Myometrial cell (primary cell): ENCODE measurements at places on chromosomes 3 and 15. TPM values are rescaled to one million over a fixed set of nuclear protein-coding genes. Genes with fewer than 3 reads are reported as not detected.

ECT2 gene
- 51.9 and 55.9 TPM in 2 replicates for total RNA-seq

STRIT1 gene
- not detected in 2 replicates for total RNA-seq

ROPN1 gene
- 0.18 TPM in 1 of 2 replicates, not detected in the other for total RNA-seq

SI gene
- total RNA-seq, result not detected in 2 replicates

CLDN18 gene
- not detected in 2 replicates for total RNA-seq

SNTN gene
- not detected in 2 replicates for total RNA-seq

EEF1AKMT4 gene
- total RNA-seq, result 5.3 and 5.5 TPM in 2 replicates

PAQR9 gene
- total RNA-seq, result not detected in 2 replicates
